ENCODE measurements at places on chromosomes 1 and 21.

GRCh38 chr21:41817877-41818855 lies 51.3 kb upstream of the RIPK4 start:
- DNase-seq = no peak

- DNase-seq = no peak
Measured at GRCh38 chr21:41431788-41432548, 5.9 kb downstream of the MX1 start.

DNA sequence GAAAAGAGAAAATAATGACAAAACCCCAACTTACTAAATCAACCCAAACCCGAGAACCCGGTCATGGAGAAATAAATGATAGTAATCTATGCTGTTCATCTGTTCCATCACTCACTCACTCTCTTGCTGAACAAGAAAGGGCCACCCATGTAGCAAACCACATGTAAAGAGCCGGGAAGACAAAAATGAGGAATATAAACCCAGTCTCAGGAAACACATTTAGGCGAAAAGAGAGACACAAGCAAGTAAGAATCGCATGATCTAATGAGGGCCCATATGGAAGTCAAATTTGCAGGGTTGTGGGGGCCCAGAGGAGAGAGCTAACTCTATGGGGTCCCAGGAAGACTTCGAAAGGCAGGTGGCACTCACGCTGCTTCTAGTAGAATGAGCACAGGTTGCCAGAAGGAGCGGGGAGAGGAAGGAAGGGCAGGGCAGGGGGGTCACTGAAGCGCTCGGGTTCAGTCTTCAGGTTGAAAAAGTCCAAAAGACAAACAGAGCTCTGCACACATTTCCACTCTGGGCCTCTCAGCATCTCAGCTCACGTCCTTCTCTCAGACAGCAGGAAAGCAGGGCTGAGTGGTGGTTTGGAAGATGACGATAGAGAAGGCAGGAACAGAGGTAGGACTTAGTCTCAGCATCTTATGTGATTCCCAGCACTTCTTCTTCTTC lies 142.9 kb upstream of the KRTAP19-8 start:
- no peak for DNase-seq

- DNase-seq = no peak
Measured at GRCh38 chr1:210922666-210923065, 211.3 kb downstream of the KCNH1 start.

- no peak for DNase-seq
Measured at GRCh38 chr1:30662291-30662840, 61.0 kb downstream of the MATN1 start.

DNA sequence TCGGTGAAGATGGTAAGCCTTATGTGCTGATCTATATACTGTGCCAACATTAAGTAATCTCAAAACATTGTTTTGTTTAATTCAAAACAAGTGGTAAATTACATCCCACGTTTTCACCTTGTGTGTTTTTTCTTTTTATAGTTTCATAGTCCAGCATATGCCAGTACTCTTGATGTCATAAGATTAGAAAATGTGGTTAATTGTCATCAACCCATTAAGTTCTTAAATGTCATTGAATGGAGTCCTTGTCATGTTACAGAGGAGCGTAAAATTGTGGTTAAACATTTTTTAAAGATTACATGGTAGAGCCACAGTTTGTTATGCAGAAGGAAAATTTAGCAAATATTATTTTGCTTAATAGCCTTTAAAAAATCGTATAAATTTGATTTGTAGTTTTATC lies 93.1 kb downstream of the FNBP1L start:
- no peak for DNase-seq

- DNase-seq = no peak
Measured at GRCh38 chr21:42655796-42656770, 2.7 kb downstream of the PDE9A start.

DNA sequence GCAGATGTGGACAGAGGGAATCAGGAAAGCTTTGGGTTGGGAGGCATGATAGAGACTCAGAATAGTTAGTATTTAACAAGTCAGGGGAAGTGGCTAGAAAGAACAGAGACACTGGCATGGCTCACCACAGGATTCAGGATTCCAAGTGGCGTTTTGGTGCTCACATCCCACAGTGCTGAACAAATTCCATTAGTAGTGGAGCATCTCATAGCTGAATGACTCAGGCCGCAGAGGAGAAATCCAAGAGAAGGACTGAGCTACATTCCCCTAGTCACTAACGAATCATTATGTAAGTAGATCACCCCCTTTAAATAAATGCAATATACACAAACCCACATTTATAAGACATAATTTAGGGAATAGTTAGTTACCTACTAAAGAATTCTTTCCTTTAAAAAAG lies 5.0 kb upstream of the KCNJ9 start:
- no peak for DNase-seq

DNA sequence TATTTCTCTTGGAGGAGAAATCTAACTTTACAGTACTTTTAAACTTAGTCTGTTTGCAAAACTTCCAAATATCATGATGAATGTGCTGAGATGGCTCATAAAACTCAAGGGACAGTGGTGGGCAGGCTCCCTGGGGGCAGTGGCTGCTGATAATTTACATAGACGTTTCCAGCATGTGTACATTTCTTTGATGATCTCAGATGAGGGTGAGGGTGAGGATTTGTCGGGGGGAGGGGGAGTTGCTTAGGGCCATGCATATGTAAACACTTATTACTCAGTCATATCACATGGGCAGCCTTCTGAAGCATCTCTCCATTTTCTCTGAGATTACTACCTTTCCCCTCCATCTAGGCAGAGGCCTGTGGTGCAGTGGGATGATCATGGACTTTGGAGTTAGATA lies 152.9 kb upstream of the HMGB4 start:
- DNase-seq = no peak

GRCh38 chr1:25662061-25662460 lies 45.5 kb downstream of the MAN1C1 start:
- no peak for DNase-seq

- DNase-seq = no peak
Measured at GRCh38 chr1:41892301-41892781, 26.4 kb downstream of the HIVEP3 start.

DNA sequence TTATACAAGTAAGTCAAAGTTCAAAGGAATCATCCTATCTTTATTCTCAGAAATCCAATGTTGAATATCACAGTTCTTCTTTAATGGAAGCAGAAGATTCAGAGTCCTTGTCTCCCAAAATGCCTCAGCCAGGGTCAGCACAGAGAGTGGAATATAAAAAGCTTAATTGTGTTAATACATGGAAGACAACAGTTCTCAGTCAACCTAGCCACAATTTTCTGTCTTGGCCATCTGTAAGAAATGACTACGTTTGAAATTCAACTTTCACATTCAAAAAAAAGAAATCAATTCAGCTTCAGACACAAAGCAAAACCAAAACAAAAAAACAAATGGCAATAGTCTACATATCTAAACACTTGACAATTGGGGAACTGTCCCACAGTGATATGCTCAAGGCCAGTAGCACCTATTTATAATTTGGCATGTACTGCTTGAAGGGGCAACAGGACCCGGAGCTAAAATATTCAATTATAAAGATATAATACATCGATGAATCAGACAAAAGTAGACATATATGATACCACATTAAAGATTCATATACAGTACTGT lies 27.3 kb upstream of the GLIS1 start:
- DNase-seq = no peak

GRCh38 chr1:244207935-244208244 lies 156.8 kb downstream of the ZBTB18 start:
- DNase-seq = no peak

DNA sequence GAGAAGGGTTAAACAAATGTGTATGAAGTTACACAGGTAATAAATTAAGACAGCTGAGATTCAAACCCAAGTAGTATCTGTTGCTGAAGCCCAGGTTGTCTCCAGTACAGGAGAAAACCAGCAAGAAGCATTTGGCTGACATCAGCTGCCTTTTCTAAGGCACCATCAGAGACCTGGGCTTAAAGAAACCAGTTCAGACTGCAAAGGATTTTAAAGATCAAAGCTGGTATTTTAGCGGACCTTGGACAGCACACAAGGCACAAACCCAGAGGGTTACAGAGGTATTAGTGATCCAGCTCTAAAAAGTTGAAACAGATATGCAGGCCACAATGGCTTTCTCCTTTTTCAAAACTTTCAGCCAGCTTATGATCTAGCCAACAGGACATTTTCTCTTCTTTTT lies 23.4 kb downstream of the BEND5 start:
- DNase-seq = no peak

GRCh38 chr1:211639475-211640300 lies 35.7 kb downstream of the NEK2 start:
- no peak for DNase-seq

DNA sequence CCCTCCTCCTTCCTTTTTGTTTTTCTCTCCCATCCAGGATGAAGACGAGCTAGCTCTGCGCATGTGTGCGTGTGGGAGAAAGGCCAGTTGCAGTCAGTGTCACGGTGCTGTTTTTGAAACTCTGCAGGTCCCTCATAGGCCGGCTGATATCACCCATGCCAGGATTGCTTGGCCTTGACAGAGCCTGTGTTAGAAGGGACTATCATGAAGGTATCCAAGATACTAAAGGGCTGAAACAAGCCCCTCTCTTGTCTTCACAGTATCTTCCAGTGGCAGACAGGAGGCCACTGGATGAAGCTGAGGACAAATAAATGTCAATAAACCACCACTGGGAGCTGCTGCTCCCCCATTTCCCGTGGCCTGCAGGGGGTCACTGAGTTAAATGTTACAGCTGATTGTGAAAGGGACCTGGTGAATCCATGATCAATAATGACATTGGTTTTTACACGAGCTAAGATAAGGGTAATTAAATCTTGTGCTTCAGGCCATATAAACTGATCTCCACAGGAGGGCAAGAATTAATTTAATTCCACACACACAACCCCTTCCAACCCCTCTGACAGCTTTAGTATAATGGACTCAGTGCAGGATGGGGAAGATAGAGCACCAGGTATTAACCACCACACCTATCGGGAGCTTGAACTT lies 64.6 kb upstream of the TARBP1 start:
- DNase-seq = no peak

DNA sequence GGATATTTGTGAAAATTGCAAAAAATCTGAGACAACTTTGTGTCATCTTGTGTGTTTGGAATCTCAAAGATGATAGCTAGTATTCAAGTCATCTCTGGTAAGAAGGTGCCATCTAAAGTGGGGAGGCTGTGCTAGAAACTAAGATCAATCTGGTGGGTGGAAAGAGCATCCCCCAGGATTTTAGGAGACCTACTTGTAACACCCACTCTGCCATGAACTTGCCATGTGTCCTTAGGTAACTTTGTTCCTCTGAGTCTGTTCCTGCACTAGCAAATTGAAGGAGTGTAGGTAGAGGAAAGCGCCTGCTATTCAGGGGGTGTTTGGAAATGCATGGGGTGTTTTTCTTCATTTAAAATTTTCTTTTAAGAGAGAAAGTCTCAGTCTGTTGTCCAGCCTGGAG lies 24.4 kb downstream of the LGR6 start:
- DNase-seq = no peak

- DNase-seq = no peak
Measured at GRCh38 chr1:27058966-27059669, 46.5 kb upstream of the TENT5B start.

DNA sequence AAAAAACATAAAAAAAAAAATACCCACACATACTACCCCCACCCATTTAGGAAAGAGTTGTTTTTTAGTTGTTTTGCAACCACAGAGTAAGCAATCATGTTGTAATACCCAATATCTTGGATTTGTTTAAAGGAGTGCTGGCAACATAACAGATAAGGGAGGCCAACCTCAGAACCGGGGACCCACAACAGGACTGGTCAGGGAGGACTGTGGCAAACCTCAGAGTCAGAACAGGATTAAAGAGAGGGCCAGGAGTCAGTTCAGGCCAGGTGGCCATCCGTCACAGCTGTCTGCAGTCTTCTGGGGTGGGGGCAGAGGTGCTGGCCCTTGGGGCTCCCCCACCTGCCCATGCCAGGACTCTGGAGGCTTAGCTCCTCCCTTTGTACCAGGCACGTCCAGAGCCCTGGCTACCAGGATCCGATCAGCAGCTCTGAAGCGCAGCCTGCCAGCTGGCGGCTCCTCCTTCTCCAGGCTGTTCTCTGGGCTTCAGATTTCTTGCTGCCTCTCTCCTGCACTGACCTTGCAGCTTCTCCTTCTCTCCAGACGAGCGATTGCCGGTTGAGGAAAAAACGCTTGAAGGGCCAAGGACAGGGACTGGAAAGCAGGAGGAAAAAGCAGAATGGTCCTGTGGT lies 7.9 kb downstream of the H6PD start:
- DNase-seq = no peak

DNA sequence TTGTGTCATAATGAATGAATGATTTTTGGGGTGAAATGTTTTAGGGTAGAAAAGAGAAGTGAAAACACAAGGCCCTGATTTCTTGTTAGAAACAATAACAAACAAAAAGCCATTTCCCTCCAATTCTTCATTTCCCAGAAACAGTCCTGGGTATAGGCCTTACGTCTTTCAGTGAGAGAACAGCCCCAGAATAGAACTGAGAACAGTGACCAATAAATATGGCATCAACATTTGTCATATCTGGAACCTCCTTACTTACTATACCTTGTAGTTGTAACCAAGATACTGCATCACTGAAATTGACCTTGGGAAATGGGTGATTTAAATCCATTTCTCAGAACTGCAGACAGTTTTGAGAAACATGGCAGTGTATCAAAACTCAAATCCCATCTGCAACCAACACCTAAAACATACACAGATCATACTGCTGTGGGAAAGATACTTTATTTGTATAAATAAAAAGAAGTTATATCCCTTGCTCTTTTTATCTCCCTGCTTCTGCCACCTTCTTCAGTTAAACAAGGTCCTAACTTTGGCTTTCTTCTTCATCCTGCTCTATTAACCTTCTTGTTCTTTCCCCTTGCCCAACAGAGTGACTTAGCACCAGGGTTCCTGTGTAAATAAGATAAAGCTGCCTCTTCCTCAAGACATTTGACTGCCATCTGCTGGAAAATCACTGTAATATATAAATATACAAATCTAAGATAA lies 19.5 kb downstream of the XKR8 start:
- no peak for DNase-seq

DNA sequence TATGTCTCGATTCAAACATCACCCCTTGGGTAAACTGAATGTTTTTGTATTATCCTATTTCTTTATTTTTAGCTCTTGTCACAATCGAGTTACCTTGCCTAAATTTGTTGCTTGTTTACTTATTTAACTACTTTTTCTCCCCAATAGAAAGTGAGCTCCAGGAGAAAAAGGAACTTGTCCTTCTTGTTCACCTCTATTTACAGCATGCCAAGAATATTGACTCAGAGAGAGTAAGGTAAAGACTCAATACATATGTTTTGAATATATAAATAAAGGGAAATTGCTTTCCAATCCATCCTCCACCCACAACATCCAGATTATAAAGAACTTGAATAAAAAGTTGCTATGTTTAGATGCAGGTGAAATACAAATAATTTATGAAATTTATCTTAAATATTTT lies 107.3 kb upstream of the PDC start:
- DNase-seq = no peak
